Left renal cortex interstitium (tissue), 4 donors: ENCODE measurements at places on chromosomes 1 and 21.

DNA sequence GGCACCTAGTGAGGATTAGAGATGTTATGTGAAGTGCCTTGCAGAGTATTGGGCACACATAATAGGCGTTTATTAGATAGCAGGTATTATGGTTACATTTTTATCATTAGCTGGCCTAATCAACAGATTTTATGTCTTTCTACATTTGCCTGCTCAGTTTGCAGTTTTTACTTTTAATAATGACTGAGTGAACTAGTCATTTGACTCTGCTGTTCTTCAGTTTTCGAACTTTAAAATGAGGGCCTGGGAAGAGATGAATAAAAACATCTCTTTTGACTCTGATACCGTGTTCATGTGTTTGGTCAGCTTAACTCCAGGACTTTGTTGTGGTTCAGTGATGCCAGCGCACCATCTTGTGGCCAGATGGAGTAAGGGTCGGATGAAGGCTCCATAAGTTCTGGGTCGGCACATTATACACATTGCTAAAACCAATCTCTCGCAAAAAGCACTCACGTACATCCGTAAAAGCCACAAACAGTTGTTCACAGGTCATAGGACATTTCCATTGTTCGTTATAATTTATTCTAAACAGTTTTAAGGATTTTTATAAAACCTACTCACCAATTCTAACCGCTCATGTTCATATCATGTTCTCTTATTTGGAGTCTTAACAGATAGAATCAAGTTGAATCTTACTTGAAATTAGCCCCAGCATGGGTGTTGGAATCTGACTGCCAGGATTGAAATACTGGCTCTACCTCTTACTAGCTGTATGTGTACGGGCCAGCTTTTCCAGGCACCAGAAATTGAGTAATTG is 78.4 kb upstream of the GPR88 start:
- DNase-seq = peak; percentile 78

DNA sequence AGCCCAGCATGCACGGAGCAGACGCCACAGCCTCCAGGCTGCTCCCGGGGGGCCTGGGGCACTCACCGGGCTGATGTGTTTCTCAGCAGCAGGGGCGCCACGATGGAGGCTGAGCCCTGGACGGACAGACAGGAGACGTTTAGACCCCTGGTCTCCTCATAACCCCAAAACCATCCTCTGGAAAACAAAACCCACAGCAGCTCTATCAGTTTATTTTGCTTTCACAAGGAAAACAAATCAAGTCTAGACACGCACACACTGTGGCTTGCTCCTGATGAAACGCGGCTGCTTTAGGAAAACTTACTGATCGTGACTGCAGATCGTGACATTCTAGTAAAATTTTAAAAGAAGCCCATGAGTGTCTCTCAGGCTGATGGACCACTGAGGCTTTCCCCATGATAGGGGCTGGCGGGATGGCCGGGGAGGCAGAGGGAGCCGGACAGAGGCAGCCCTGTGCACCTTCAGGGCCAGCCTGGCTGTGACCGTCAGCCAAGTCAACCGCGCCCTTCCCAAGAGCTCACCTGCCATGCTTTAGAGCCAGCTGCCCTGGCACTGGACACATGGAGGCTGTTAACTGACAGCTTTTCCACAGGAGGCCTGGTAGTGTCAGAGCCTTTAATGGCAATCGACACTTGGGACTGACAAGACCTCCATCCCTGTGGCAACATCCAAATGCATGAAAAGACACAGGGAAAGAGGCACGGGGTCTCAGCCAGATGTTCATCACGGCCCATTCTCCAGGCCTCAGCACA is 5.2 kb downstream of the POFUT2 start:
- DNase-seq = no peak

DNA sequence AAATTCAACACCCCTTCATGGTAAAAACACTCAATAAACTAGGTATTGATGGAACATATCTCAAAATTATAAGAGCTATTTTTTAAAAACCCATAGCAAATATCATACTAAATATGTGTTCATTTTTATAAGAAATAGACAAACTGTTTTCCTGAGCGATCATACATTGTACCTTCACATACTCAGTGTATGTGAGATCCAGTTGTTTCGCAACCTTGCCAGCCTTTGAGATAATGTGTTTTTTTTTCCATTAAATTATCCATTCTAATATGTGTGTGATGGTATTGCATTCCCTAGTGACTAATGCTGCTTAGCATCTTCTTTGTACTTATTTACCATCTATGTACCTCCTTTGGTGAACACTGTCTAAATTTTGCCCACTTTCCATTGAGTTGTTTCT is 47.1 kb downstream of the CFH start:
- no peak for DNase-seq

DNA sequence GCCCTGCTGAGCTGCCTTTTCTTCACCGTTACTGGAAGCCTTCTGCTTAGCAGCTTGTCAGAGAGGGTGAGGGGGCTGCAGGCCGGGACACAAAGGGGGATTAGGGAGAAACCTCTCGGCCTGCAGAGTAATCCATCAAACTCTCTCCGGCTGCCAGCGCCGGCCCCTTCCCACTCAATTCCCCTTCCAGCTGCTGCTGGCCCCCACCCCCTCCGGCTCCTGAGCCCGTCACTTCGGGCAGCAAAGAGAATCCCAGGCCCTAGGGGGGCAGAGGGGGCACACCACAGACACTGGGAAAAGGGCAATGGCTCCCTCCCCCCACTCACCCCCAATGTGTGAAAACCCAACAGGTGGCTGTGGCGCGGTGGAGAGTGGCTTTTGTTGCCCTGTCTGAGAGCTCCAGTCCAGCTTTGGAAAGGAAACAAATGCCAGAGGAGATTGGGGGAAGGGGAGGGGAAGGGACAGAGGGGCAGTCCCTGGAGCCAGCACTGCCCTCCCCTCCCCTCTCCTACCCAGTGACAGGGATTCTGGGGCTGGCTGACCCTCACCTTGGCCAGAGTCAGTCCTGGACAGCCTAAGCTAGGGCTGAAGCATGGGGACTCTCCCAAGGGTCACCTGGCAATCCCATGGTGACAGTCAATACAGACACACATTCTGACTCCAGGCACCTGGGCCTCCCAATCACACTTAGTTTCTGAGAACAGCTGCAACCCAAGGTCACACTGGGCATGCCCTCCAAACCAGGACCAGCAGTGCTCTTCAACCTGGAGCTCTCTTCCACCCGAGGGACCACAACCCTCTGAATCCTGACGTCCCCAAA is 9.5 kb downstream of the SLC45A3 start:
- DNase-seq = no peak

- DNase-seq = no peak
Observed at GRCh38 chr1:14578156-14578555, 20.3 kb upstream of the KAZN start.

- no peak for DNase-seq
Observed at GRCh38 chr1:245181158-245181517, 26.4 kb downstream of the KIF26B start.

DNA sequence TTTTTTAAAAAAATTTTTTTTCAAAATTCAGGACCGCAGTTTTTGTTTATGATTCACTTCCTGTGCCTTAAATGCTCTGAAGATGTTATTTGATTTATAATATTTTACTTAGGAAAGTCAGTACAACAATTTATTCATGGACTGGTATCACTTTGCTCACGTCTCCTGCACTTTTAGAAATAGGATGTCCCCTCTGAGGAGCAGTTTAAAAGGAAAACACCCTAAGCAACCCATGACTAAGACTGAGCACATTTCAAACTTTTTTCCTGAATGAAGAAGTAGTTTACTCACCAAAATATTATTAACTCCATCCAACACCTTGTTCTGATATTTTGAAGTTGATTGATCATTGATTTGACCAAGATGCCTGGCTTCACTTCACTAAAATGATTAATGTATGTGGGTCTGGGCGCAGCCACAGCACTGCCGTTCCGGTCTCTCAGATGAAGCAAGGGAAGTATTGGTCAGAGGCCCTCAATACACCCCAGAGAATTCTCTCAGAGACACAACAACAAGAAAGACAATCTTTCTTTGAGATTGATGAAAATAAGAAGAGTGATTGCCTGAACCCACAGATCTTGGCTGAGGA is 223.9 kb downstream of the TGFB2 start:
- no peak for DNase-seq

DNA sequence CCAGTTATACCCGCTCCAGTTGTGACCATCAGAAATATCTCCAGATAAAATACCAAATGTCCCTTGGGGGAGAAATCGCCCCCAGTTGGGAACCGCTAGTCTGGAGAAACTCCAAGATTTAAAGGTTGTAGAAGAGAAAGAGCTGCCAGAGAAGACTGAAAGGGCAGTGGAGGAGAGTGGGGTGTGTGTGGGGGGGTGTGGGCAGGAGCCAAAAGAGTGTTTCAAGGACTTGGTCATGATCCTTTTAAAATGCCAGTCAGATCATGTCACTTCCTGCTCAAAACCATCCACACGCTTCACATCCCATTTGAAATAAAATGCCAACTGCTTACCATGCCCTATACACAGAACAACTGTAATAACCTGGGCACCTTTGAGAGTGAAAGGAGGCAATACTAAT is 3.4 kb upstream of the HEYL start:
- no peak for DNase-seq

GRCh38 chr1:100713626-100714025 is 5.9 kb upstream of the VCAM1 start:
- no peak for DNase-seq

DNA sequence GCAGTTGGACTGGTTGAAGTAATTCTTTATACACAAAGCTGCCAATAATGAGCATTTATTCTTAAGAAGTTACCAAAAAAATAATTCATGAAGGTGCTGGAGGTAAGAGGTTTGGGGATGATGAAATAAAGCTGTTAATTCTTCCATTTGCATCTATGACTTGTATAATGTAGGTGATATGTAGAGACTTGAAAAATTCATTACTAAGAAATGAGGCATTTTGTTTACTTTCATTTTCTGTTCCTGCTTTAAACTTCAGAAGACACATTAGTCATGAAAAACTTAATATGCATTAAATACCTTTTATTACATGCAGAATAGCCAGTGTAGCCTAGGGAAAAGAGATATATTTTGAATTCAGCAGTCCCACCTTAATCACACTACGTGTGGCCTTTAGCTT is 214.2 kb downstream of the SLC44A5 start:
- no peak for DNase-seq

DNA sequence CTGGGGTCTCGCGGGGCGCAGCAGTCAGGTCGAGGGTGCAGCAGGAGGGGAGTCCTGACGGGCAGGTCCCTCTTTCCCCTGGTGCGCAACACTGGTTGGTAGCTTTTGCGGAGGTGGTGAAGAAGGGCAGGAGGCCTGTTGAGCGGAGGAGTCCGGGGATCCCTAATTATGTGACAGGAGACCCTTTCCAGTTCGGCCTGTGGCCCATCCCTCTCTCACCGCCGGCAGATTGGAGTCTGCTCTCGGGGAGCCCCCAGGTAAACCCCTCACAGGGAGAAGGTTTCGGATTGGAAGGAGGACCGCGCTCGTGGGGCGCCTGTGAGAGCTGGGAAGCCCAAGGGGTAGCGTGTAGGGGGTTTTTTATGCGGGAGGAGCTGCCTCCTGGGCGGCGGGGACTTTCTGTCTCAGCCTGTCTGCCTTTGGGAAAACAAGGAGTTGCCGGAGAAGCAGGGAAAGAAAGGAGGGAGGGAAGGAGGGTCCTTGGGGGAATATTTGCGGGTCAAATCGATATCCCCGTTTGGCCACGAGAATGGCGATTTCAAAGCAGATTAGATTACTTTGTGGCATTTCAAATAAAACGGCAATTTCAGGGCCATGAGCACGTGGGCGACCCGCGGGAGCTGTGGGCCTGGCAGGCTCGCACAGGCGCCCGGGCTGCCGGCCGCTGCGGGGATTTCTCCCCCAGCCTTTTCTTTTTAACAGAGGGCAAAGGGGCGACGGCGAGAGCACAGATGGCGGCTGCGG is 9.5 kb downstream of the SIM2 start:
- DNase-seq = no peak

DNA sequence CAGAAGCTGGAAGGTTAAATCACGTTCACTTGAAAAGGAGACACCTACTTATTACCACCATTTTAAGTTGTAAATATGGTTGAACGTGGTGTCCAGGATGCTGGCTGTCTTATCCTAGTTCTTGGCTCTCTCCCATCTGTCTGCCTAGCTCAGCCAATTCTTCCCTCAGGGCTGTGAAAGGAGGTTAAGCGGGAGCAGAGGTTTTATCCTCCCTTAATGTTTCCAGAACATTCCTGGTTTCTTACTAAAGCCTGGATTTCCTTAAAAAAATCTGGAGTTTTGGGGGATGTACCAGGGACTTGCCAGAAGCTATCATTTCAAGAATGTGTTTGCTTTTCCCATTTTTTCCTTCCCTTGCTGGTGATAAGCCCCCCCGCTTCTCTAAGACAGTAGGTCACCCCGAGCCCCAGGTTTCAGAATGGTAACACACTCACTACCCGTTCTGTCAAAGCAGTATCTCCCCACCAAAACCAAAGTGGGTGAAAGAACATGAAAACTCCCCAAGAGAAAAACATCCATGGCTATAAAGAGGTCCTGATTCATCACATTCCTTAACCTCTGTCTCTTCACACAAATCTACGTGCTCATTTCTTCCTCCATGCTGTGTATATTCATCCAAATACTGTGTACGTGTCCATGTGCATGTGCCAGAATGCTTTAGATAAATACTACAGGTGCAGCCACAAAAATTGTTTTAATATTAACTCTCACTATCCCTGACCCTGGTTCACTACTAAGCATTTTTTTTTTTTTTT is 114.7 kb downstream of the MAP3K21 start:
- no peak for DNase-seq
